CD4-positive, alpha-beta T cell treated with Interleukin-12 subunit alpha and Interleukin-12 subunit beta, for 1 hour (primary cell): ENCODE measurements at places on chromosomes 4 and X.

- no peak for DNase-seq
Measured at GRCh38 chr4:40281913-40282312, 53.2 kb upstream of the CHRNA9 start.

DNA sequence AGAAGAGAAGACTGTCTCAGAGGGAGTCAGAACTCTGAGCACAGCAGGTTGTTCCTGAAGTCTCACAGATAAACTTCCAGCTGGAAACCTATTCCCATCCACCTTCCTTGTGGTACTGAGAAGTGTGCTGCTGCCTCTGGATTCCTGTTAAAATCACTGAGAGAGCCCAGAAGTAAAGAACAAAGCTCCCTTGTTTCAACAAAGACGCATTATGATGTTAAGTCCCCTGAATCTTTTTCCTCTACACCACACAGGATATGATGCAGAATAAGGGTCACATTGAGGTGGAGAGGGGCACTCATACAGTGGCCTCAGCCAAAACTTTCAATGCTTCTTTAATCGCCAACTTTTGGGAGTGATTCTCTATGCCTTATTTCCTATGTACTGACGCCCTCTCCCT, 321.0 kb downstream of the OPHN1 start:
- DNase-seq: no peak

GRCh38 chr4:5460106-5460801, 248.1 kb downstream of the EVC2 start:
- no peak for DNase-seq

- no peak for DNase-seq
Measured at GRCh38 chrX:12986886-12987285, 12.0 kb downstream of the TMSB4X start.

DNA sequence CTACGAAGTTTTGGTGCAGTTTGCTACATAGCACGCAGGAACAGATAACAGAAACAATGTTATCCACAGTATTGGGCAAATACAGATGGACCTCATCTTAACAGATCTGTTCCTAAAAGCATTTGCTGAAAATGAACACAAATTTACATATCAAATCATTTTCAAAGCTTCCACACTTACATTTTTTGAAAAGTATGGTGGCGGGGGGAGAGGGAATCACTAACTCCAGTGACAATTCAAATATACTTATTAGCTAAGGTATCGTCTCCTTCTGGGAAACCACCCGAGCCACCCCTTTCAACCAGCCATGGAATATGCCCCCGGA, 175.0 kb downstream of the NSUN7 start:
- no peak for DNase-seq

- DNase-seq: no peak
Measured at GRCh38 chrX:10206317-10206716, 49.5 kb downstream of the CLCN4 start.

DNA sequence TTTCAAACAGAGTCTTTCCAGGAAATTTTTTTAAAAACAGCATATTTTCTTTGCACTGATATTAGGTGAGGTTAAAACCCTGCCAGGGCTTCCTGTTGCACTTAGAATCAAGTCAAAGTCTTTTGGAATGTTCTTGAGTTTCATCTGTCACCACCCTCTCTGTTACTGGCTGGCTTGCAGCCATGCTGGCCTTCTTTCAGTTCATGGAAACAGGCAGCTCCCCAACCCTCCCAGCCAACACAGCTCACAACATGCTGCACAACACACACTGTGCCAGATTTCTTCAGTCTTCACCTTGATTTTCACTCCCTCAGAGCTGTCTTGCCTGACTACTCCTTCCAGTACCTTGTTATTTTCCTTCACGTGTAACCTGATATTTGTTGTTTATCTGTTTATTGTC, 129.5 kb downstream of the KCNIP4 start:
- no peak for DNase-seq

- no peak for DNase-seq
Measured at GRCh38 chrX:75337525-75337924, 63.6 kb downstream of the UPRT start.

DNA sequence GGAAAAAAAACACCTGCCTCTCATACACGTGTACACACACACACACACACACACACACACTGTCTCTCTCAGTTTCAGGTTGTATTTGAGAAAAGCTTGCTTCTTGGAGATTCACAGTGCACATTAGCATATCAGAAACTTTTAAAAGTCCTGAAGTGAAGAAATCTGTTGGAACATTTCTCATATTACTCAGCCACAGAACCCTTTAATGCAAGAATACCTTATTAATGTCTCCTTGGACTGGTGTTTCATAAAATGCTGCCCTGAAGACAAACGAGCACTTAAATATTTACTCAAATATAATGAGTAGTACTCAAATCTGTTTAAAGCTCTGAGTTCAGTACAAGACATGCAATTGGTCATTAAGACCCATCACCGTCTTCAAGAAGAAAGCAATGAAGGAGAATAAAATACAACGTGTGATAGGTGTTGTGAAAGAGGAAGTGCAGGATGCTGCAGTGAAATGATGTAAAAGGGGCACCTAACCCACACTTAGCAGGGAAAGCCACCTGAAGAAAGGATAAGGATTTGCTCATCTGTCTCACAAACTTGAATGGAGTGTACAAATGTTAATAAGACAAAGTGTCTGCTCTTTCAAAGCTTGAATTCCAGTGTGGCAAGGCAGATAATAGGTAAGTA, 57.0 kb downstream of the DCLK2 start:
- DNase-seq: no peak

DNA sequence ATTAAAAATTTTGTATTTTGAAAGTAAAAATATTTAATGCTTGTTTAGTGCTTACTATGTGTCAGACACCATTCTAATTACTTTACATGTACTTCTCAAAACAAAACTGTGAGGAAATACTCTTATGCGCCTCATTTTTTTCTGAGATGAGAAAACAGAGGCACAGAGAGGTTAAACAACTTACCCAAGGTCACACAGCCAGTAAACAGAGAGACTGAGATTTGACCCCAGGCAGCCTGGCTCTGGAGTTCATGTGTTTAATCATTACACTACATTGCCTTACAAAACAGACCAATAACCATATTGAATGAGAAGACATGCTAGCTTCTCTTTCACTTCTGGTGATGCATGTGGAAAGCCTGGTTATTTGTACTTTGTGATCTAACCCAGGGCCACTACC, 86.3 kb downstream of the IGSF1 start:
- DNase-seq: no peak

DNA sequence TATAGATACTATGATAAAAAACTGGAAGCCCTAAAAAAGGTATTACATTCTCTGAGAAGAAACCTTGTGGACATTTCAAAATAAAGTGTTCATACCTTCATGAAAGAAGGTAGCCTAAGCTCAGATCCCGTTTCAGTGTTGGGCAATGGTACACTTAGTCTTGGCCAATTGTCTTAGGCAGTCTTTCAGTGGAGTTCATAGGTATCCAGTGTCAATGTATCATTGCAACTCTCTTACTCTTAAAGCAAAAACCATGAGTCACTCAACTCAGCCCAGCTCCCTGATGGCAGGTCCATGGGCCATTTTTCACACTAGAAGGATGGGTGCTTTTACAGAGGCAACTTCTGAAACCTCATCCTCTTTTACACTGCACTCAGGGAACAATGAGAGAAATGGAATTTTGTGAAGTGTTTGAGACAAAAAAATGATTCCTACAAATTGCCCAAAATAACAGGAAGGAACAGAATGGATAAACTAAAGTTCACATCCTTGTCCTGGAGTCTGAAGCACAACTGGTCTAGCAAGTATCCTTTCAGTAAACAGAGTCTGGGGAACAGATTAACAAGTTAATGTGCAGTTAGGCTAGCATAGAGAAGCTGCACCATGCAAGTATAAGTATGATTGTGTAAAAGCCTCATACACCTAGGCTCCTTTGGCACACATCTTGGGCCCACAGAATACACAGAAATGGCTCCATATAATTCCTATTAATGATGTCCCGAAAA, 7.0 kb upstream of the ZNF827 start:
- no peak for DNase-seq

DNA sequence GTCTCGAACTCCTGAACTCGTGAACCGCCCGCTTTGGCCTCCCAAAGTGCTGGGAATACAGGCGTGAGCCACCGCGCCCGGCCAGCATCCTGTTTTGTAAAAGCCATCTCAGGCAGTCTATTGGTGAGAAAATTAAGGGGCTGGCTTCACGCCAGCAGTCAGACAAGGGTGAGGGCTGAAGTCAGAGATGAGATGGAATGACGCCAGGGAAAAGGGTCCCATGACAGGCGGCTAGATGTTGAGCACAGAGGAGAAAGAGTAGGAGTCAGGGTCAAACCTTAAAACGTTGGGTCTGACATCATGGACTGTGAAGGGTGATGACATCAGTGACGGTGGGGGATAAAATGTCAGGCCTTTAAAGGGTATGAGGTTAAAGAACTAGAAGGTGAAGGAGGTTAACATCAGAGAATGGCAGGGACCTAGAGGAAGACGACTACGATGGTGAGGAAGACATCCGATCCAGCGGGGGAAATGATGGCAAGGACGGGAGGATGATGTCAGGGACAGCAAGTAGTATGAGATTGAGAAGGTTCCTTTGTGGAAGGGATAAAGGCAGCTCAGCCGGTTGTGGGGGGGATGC, 504 bp upstream of the RBM3 start:
- no peak for DNase-seq

GRCh38 chr4:17347445-17347844, 164.4 kb downstream of the QDPR start:
- peak; percentile 36 for DNase-seq

- DNase-seq: no peak
Measured at GRCh38 chr4:137685357-137685756, 153.1 kb upstream of the PCDH18 start.

- DNase-seq: no peak
Measured at GRCh38 chr4:72525938-72526337, 43.1 kb downstream of the ADAMTS3 start.

GRCh38 chrX:96244955-96245354, 439.7 kb upstream of the DIAPH2 start:
- DNase-seq: no peak

- peak; percentile 45 for DNase-seq
Measured at GRCh38 chr4:168831919-168832762, 177.9 kb downstream of the CBR4 start.

- DNase-seq: no peak
Measured at GRCh38 chr4:39227906-39228305, 45.6 kb downstream of the WDR19 start.

- no peak for DNase-seq
Measured at GRCh38 chr4:137212601-137213000, 319.7 kb downstream of the PCDH18 start.

GRCh38 chrX:68676335-68676734, 28.9 kb downstream of the STARD8 start:
- no peak for DNase-seq

DNA sequence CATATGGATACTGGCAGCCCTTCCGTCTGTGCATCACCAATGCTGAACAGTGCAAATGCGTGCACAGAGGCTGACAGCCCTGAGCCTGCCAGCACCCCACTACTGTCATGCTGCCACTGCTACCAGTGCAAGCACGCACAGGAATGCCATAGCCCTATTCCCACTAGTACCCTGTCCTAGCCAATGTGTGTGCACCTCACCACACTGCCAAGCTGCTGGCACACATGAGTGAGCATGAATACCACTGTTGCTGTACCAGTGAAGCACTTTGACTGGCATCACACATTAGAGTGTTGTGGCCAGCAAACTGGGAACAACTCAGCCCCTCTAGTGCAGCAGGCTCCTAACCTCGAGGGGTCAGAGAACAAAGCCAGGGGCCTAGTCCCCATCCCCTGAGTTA, 102.9 kb upstream of the PCDH10 start:
- no peak for DNase-seq

GRCh38 chrX:136260776-136261175, 9.6 kb upstream of the MAP7D3 start:
- no peak for DNase-seq

- no peak for DNase-seq
Measured at GRCh38 chr4:655464-656151, 18.5 kb downstream of the ATP5ME start.

GRCh38 chr4:25439918-25440477, 62.9 kb downstream of the ANAPC4 start:
- DNase-seq: peak; percentile 50

DNA sequence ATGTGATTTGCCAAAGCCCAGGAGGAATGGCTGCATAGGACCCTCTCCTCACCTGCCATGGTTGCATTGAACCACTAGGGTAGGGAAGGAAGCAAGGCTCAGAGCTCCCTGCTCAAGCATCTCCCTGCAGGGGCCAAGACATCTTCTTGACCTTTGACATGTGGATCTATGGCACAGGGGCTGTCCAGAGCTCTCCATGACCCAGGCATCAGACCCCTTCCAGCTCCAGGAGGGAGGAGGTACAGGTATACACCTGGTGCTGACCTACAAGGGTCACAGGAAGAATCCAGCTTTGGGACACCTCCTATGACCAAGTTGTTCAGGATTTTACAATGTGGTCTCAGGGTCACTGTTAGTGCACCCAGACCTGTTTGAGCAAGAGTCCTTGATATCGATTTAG, 23.2 kb upstream of the ASMTL start:
- no peak for DNase-seq

- DNase-seq: no peak
Measured at GRCh38 chrX:11100281-11101035, 10.7 kb upstream of the HCCS start.

DNA sequence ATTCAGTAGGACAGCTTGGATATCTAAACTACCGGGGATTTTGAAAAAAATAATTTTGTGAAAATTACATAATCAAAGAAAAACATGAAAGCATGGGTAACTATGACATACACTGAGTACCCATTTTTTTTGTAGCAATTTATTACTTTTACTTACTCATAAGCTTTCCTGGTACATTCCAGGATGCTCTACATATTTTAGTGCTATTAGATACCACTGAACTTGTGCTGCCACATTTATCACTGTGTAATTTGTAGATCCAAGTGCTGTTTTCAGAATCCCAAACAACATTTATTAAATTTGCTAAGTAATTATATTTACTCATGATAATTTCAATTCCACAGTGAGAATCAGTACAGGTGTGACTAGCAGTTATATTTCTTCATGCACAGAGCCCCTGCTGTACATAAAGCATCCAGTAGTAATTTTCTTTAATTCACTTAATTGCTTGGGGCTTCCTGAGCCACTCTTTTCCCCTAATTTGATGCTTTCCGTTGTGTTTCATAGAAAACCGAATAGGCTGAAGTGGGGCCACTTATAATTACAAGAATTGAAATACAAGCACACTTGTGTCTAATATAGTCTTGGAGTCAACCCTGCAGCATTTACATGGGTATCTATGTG, 2254.4 kb downstream of the ARAP2 start:
- DNase-seq: no peak

GRCh38 chr4:47483745-47484144, 1.3 kb upstream of the ATP10D start:
- DNase-seq: no peak

DNA sequence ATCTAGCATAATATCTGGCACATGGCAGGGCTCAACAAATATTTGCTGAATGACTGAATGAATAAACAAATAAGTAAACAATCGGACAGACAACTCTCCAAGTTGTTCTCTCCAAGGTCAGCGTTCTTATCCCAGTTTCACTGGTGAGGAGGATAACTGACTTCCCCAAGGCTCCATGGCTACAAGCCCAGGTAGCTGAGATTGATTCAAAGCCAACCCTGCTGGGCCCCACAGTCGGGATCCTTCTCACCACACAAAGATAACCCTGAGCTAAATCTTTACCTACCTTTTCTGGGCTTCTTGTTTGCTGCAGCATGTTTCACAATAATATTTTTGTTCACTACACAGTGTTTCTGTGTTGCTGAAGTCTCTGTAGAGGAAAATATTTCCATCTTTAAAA, 54.9 kb downstream of the USP46 start:
- no peak for DNase-seq
